ENCODE measurements at places on chromosomes 2 and 18. TPM values are rescaled to one million over a fixed set of nuclear protein-coding genes. Genes with fewer than 3 reads are reported as not detected.

NEB gene
- 2.2 TPM for total RNA-seq

GRCh38 chr2:217830807-217831206 is 172.0 kb downstream of the TNS1 start:
- no peak for DNase-seq

GRCh38 chr2:46952171-46952570 is 36.6 kb upstream of the MCFD2 start:
- DNase-seq = no peak

GRCh38 chr2:201774546-201774945 is 6.2 kb downstream of the ALS2 start:
- no peak for DNase-seq

DNA sequence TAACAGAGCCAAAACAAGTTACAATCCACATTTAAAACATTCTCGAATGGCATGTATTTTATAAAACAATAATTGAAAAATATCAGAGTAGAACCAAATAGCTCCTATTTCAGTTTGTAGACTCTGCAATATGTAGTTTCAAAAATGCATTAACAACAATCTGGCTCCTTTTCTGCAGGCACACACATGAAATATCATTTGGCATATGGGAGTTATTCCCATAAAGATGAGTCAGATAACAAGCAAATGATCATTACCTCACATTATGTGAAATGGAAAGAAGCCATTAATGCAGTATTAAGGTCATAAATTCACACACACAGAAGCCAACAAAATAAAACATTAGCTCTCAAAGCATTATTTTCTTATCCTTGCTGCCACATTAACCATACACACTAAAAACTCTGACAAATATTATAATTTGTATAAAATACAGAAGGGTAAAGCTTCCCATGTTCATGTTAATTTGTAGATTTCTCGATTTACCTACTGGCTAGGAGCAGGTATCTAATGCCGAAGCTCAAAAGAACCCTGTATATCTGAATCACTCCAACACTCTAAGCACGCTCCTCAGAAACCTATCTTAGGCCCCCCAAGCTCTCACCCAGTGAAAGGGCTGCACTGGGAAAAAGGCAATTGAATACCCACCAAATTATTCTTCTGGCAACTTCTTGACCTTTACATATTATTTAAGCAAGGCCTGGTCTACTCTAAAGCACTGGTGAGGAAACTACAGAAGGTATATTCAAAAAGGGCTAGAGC is 13.8 kb downstream of the NBAS start:
- no peak for DNase-seq
